ENCODE measurements at places on chromosomes 7 and 10.
A peak's percentile ranks its signal among the peaks of the same experiment; 100 is the strongest.

GRCh38 chr10:132671228-132672154 is 114.5 kb downstream of the NKX6-2 start:
- DNase-seq = no peak

DNA sequence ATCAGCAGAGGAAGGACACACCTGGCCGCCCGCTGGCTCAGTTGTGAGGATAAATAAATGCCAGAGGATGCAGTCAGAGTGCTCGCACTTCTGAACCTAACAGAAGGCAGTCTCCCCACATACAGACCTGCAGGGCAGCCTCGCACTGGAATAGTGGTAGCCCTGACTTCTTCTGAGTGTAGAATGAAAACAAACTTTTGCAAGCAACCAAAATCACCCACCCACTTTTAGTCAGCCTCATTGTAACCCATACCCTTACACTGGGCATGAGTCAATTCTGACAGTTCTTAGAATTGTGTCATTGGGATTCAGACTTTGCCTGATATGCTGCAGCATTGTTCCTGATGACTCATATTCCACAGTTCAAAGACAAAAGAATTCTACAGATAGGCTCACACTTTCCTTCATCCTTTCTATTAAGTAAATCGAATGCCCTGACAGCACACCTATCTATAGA is 167.0 kb upstream of the CDK1 start:
- DNase-seq = no peak

DNA sequence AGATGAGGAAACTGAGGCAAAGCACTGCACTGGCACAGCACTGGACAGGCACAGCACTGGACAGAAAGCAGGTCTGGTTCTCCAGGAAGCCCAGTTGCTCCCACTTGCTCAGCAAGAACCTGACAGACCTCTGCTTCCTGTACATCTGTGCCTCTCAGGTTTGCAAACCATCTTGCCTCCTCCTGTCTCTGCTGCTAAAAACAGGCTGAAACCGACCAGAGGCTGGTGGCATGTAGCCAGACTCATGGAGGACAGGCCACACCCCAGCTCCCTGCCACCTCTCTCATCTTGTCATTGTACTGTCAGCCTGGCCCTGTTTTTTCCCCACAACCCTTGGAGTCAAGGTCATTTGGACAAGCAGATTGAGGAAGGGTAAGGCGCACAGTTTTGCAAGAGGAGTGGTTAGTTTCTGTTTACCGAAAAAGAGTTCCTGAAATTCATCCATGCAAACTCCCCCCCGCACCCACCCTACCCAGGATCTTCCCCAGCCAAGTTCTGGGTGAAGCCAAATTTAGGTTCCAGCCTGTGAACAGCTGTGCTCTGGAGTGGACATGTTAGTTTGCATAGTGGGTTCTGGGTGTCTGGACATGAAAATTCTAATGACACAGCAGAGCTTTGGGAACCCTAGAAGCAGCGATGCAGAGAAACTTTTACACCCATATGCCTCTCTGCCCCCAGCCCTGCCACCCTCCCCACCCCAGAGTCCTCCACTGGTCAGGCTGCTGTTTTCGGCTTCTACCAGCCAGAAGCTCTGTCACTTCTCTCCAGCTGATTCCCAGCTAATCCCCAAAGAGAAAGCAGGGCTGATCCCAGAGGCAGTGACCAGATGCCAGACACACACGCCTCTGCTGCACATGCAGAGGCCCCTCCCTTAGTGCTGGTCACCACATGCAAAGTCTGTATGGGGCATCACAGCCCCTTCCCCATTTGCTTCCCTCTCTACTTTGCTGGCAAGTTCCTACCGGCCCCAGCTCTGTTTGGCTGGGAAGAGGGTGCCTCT is 8.5 kb upstream of the C10orf105 start:
- DNase-seq = no peak

GRCh38 chr10:108166401-108166800 is 1001.9 kb upstream of the SORCS1 start:
- DNase-seq = no peak

DNA sequence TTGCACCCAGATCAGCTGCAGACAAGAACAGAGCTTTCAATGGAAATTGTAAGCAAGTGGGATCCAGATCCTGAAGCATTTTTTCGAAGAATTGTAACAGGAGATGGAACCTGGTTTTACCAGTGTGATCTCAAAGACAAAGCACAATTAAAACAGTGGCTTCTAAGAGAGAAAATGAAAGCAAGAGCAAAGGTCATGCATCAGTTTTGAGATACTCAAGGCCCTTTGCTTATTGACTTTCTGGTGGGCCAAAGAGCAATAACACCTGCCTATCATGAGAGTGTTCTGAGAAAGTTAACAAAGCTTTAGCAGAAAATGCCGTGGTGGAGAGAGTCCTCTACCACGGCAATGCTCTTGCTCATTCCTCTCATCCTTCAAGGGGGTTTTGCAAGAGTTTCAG is 194.8 kb downstream of the TMEM178B start:
- DNase-seq = no peak

DNA sequence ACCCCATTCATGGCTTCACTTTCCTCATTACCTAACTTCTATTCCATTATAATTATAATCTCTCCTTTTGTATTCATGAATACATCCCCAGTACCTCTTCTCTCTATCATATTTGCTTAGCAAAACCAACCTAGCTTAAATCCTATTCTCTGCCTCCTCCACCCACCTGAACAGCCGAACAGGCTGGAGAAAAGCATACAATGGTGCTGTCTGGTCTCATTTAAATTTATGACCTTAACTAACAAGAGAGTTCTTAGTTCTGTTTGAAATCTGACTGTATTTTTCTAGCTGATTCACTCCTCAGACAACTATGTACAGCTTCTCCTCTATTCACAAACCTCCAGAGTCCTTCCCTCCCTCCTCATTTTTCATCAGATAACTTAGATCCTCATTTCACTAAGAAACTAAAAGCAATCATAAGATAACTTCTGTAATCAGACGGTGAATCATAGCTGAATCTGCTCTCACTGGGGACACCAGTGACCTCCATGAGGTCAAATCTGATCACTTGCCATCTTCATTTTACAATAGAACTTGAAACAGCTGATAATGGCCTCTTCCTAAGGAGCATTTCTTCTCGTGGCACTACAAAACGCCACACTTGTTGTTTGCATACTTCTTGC is 233.9 kb upstream of the AOAH start:
- no peak for DNase-seq

DNA sequence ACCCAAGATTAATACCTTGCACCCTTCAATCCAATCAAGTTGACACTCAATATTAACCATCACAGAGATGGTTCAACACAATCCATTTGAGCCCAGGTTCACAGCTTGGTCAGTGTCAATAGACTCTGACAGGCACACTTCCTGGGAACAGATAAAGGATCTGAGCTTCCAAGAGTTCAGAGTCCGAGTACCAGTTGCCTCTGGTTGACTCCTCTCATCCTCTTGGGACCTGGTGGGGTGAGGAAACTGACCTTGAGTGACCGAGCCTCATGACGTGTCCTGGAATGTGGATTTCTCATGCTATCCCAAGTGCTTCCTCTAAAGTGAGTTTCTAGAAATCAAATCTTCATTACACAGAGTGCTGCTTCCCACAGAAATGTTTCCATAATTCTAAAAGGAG is 162.0 kb downstream of the CYP26A1 start:
- no peak for DNase-seq

GRCh38 chr10:121338206-121338980 is 259.9 kb downstream of the FGFR2 start:
- DNase-seq = no peak

DNA sequence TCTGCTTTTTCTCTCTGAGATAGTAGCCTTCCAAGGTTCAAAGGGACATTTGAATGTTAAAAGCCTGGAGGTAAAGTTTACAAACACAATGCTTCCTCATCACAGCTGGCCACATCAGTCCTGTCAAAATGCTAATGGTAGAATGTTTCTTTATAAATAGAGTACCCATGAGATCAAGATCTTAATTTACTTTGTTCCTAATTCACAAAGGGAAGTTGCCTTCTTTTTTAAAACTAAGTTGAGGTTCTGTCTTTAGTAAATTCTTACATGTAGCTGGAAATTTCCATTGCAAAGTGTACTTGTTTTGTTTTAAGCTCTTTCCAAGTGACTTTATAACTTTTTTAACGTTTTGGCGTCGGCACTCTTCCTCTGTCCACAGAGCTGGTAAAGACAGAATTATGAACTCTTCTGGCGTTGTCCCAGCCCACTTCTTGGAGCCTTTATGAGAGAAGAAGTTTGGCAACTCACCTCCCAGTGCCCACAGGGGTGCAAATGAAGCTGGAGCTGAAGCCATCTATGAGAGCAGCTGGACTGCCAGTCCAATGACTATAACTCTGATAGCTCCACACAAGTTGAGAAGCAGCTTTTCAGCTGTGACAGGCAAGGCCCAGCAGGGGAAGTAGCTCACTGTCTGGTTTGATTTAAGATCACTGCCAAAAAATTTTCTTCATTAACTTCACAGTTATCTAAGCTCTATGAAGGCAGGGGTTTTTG is 23.3 kb downstream of the FZD1 start:
- no peak for DNase-seq

DNA sequence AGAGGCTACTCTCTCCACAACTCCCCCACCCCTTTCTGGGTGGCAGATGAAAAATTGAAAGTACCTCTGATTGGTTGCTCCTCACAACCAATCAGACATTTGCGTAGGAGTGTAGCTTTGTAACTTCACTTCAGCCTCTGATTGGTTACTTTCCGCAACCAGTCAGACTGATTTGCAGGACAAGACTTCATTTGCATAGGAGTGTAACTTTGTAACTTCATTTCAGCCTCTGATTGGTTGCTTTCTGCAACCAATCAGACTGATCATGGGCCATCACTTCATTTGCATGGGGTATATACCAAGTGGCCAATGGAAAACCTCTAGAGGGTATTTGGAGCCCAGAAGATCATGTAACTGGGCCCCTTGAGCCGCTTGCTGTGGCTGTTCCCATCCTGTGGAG is 25.6 kb downstream of the CDNF start:
- DNase-seq = no peak

GRCh38 chr10:101189461-101190401 is 39.5 kb downstream of the LBX1 start:
- DNase-seq = no peak

GRCh38 chr7:128274246-128274883 is 33.3 kb downstream of the LEP start:
- DNase-seq = no peak

DNA sequence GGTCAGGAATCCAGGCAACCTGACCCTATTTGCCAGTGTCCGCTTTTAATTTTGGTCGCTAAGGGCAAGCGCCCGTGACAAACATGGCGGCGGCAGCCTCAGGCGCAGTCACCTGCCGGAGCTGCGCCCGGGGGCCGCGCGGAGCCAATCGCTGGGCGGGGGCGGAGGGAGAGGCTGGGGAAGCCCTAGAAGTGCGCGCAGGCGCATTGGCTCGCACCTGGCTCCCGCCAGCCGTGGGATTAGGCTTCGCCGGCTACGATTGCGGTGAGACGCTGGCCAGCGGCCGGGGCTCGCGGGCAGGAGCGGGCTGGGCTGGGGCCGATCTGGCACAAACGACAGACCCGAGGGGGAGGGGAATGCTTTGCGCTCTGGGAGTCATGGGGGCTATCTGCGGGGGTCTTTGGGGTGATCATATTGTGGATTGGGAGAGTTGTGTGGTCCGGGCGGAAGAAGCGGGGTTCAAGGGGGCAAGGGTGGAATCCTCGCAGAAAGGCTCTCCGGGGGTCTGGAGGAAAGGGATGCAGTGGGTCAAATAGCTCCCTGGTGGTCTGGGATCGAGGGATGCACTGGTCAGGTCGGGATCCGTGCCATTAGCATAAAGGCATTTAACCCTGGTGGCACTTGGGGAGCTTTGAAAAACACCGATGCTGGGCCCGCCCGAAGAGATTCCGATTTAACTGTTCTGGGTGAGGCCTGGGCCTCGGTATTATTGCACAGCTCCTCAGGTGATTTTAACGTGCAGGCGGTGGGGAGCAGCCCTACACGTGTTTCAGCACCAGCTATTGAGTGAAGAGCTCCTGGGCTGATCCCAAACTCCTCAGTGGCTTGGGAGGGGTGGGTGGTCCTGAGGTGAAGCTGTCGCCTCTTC is 10.1 kb upstream of the C10orf95 start:
- peak; percentile 86 for DNase-seq

GRCh38 chr10:6204341-6205191 is 1.8 kb downstream of the PFKFB3 start:
- DNase-seq = no peak

GRCh38 chr7:28037220-28038010 is 143.2 kb downstream of the JAZF1 start:
- DNase-seq = no peak

GRCh38 chr7:155259866-155260497 is 37.7 kb upstream of the INSIG1 start:
- no peak for DNase-seq

DNA sequence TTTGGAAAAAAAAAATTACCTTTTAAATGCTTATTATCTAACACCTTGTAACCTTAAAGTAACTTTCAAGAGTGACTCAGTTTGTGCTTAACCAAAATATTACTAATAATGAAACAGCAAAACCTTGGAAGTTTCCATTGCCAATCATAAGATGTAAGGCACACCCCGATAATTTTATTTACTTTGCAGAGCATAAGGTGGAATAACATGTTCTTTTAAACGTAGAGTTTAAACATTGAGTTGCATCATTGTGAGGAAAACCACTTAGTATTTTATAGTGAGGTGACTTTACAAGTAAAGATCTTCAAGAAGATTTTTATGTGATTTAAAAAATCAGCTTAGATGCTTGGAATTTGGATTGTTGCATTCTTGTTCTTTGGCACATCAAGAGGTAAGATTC is at the start of gene PNLIPRP3:
Gene PNLIPRP3 (plus strand): TSS at position 177 of the 400 bp plus-strand sequence. CDS start 166 bp downstream, at position 343.
- DNase-seq = no peak

DNA sequence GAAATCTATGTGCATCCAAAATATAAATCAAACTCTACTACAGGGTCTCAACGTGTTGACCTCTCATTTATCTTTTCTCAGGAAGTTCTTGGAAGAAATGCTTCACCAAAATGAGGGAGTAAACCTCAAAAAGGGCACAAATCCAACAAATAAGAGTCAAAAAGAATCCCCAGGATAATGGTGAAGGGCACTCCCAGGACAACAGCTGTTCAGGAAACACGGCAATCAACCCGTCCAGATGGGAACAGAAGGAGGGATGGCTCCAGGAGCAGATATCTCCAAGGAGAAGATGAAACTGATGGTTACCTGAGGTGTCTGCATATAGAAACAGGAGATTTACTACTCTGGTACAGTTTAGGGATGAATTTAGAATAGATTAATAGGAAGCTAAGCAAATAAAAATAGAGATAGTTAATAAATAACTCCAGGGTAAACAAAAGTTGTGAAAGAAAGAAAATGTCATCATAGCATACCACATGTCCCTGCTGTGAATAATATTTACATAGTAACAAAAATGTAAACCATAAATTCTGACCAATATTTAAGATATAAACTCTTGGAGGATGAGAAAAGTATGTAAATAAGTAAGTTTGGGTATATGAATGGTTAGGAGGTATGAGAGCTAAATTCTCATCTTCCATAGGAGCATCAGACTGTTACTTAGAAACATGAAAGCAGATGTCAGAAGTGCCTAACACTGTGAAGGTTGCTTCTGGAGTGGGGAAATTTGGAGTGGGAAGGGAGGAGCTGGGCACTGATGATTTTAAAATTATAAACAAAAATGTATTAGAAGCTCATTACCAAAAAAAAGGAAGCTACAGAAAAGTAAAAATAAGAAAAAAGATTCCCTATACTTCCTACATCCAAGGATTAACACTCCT is 237.5 kb upstream of the HPS1 start:
- no peak for DNase-seq

Measured in stimulated activated CD4-positive, alpha-beta T cell treated with anti-CD3 and anti-CD28 coated beads, Interleukin-1b, Interleukin-23, amount 100 ng/mL, for 1 hour (primary cell).